Smooth muscle cell of trachea (primary cell): ENCODE measurements at places on chromosomes 7 and 10. TPM values are rescaled to one million over a fixed set of nuclear protein-coding genes. Genes with fewer than 3 reads are reported as not detected.

Gene PAPOLB
- under 0.01 and 0.15 TPM in 2 replicates for total RNA-seq

Gene SLIT1
- under 0.01 and 0.17 TPM in 2 replicates for total RNA-seq

Gene SLC13A4
- total RNA-seq = 0.33 and 1.2 TPM in 2 replicates

Gene CYP3A7
- 0.33 TPM in 1 of 2 replicates, not detected in the other for total RNA-seq

Gene CNPY1
- not detected in 2 replicates for total RNA-seq

Gene PHKG1
- total RNA-seq = 0.99 and 1.6 TPM in 2 replicates

Gene CLCN1
- not detected in 2 replicates for total RNA-seq

Gene UCMA
- total RNA-seq = not detected in 2 replicates

Gene ADGRA1
- not detected in 2 replicates for total RNA-seq

Gene GPR26
- not detected in 2 replicates for total RNA-seq

Gene KCND2
- total RNA-seq = 1.2 and 7.3 TPM in 2 replicates

Gene RBM28
- 11.4 and 13.4 TPM in 2 replicates for total RNA-seq
